ENCODE measurements at places on chromosomes 16 and 17.
A peak's percentile ranks its signal among the peaks of the same experiment; 100 is the strongest.

GRCh38 chr17:49741009-49741691 is 22.8 kb downstream of the FAM117A start:
- no peak for DNase-seq

DNA sequence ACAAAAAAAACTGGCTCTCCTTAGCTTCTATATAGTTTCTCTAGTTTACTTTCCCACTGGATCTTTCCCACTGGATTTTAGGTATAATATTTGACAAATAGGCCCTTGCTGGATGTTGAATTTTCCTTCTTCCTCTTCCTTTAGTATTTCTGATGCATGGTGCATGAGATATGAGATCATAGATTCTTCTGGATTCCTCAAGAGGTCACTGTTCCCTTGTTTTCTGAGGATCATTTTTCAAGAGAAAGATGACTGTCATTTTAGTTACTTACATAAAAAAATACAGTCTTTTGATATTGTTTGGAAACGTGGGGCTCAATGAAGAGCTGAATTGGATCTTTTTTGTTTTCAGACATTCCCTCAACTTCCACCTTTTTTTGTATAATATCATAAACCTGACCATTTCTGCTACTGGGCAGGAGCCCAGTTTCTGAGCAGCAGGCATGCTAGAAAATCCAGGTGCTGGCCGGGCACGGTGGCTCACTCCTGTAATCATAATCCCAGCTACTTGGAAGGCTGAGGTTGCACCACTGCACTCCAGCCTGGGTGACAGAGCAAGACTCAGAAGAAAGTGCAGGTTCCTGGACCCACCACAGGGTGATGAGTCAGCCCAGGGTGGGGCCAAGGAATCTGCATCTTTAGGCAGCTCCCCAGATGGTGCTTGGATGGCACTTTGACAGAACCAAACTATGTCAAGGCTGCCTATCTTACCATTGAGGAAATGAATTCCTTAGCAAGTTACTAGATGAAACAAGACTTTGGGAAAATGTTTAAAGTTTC is 70.3 kb downstream of the SDR42E1 start:
- DNase-seq, result peak; percentile 39

DNA sequence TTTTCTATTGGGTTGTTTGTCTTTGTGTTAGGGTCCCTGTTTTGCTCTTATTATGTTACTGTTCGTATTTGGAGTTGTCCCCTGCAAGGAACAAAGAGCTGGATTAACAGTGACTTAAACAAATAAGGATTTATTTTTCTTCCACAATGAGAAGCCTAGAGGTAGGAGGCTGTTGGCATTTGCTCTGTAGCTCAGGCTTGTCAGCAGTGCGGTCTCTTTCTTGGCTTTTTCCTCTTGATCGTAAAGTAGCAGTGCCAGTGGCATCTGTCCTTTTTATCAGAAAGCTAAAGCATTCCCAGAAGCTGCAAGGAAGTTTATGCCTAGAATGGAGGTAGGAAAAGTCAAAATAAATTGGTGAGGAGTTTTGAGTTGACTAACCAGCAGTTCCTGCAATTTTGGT is 154.1 kb downstream of the HS3ST4 start:
- DNase-seq, result no peak

DNA sequence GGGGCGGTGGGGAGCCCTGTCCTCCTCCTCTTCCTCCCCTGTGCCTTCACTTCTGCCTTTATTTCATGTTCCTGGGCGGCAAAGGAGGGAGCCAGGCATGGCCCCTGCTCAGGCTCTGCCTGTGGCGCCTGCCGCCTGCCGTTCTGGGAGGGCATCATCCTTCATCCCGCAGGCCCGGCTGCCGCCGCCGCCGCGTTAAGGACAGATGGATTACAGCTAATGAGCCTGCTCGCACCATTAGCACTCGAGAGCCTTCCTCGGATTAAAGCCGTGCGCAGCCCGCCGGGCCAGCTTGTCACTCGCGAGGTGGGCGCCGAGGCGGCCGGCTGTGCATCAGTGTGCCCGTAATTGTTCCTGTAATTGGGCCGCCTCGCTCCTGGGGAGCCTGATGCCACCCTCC is 127.7 kb upstream of the GSE1 start:
- DNase-seq, result no peak

GRCh38 chr16:25366078-25366477 is 108.4 kb upstream of the ZKSCAN2 start:
- no peak for DNase-seq

- DNase-seq, result no peak
Measured at GRCh38 chr17:73628642-73629552, 15.3 kb downstream of the SDK2 start.

GRCh38 chr16:54628796-54629625 is 301.7 kb upstream of the IRX5 start:
- no peak for DNase-seq

- DNase-seq, result no peak
Measured at GRCh38 chr17:35076874-35077273, 13.4 kb upstream of the RFFL start.

- no peak for DNase-seq
Measured at GRCh38 chr16:66254751-66255150, 111.7 kb upstream of the CDH5 start.

DNA sequence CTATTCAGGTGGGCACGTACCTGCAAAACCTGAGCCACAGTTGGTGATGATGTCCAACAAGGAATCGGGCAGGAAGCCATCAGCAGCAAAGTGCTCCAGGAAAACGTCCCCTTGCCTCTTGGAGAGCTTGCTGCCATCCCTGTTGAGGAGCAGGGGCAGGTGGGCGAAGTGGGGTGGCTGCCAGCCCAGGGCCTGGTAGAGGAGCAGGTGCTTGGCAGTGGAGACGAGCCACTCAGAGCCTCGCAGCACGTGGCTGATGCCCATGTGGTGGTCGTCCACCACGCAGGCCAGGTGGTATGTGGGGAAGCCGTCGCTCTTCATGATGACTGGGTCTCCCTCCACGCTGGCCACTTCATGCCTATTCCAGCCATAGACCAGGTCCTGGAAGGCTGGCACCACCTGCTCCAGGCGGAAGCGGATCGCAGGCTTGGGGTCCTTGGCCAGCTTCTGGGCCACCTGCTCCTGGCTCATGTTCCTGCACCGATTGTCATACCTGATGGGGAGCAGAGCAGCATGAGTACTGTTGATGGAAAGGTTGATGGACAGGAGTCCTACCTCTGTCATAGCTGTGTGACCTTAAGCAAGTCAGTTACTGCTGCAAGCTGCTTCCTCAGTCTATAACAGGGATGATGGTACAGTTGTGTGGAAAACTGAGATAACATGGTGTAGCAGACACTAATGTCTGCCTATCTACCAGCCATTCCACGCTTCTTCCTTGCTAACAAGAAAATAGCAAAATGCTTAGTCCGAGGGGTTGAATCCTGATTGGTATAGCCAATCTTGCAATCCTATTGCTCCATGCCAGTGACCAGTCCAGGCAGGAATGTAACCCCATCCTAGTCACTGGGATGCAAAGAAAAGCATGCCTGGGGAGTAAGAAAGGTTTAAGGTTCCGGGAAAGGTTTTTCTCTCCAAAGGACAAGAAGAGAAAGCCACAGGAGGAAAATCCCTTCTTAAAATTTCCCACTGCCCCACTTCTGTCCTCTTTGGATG is 22.0 kb downstream of the EARS2 start:
- DNase-seq, result no peak

DNA sequence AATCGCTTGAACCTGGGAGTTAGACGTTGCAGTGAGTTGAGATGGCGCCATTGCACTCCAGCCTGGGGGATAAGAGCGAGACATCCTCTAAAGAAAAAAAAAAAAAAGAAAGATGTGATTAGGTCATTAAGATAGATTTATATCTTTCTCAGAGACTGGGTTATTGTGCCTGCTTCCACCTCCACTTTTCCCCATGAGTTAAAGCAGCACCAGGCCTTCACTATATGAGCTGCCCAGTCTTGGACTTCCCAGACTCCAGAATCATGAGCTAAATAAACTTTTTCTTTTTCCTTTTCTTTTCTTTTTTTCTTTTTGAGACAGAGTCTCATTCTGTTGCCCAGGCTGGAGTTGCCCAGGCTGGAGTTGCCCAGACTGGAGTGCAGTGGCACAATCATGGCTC is 19.4 kb upstream of the CDH1 start:
- DNase-seq, result no peak

DNA sequence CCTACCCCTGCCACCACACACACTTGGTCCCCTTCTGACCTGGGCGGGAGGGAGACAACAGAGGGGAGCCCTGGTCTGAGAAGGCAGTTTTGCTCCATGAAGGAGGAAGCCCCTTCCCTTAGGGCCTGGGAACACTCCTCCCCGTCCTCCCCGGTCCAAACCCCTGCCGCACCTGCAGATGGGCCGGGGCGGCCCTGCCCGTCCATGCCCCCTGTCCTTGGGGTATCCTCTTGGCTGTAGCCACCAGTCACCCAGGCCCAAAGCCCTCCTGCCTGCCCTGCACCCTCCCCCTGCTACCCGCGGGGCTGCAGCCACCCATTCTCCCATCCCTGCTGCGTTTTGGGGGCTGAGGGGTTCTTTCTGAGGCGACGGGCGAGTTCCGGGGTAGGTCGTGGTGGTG is 33.9 kb downstream of the GSE1 start:
- DNase-seq, result no peak

DNA sequence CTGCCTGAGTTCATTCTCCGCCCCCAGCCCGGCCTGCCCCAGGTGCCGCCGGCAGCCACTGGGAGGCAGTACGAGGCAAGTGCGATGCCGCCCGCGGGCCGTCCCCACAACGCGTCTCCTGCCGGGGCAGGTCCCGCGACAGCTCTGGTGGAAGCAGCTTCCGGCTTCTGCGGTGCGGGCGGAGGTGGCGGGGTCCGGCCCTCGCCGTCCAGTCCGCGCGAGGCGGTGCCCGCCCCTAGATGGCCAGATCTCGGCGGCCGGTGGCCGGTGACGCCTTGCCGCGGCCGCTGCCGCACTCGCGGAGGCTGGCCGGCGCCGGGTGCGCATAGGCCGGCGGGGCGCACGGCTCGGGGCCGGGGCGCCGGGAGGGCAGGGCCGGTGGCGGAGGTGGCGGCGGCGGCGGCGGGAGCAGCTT is 1.8 kb downstream of the GJD3 start:
- DNase-seq, result no peak

GRCh38 chr16:82190386-82190785 is 20.4 kb upstream of the MPHOSPH6 start:
- no peak for DNase-seq

- DNase-seq, result no peak
Measured at GRCh38 chr17:21463779-21464407, 87.7 kb downstream of the KCNJ12 start.

DNA sequence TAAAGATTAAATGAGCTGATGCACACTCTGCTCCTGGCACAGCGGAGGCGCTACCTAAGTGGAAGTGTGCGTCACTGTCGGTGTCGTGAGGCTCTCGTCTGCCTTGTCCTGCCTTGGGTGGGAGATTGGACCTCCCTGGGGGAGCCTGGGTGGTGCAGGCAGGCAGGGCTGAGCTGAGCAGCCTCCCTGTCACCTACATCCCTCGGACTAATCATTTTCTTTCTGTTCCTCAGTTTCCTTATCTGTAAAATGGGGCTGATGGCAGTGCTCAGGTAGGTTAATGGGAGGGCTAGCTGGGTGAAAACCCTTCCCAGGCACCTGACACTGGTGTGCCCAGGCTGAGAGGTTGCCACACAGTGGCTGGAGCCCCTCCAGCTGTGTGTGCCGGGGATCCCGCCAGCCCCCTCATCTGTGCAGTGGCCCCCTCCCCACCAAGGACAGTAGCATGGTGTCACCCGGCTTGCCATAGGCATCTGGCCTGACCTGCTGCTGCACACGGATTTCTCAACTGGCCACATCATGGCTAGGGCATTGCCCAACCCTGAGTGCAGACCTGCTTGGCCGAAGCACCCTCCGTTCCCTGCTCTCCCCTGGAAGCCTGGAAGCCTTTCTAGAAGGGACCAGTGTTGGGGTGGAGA is 4.3 kb downstream of the ADCY7 start:
- DNase-seq, result no peak

DNA sequence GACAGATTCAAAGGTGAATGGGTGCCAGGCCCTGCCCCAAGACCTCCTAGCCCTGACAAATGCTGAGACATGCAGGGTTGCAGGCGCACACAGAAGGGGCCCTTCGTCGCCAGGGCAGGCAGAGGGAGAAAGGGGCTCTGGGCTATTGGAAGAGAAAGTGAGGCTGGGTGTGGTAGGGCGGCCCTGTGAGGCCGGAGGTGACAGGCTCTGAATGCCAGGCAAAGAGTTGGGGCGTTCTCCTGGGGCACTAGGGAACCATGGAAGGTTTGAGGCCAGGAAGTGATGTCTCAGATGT is 26.4 kb upstream of the NXPH3 start:
- DNase-seq, result no peak

GRCh38 chr16:24001710-24002109 is 165.9 kb downstream of the PRKCB start:
- DNase-seq, result no peak

DNA sequence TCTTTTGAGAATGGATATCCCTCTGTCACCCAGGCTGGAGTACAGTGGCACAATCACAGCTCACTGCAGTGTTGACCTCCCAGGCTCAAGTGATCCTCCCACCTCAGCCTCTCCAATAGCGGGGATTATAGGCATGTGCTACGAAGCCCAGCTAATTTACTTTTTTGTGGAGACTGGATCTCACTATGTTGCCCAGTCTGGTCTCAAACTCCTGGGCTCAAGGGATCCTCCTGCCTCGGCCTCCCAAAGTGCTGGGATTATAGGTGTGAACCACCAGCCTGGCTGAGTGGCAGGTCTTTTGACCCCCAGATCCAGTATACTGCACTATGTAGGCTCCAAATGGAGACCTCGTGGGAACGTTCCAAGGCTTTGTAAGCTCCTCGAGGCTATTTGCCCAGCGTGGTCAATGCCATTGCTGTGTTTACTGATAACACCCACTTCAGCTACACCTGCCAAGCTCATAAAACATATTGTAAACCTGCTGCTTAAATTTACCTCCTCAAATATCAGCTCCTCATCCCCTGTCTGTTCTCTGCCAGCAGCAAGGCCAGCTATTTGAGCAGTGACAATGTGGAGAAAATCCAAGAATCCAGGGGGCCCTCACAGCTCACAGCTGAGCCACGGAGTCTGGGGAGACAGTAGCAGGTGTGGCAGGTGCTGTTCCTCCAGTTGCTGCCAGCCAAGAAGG is 16.2 kb upstream of the KIFC3 start:
- DNase-seq, result no peak

GRCh38 chr16:1746693-1747195 is 24.6 kb downstream of the NME3 start:
- DNase-seq, result no peak

- DNase-seq, result no peak
Measured at GRCh38 chr16:80283466-80284392, 257.1 kb upstream of the DYNLRB2 start.
